ENCODE measurements at places on chromosomes 2 and 18. TPM values are rescaled to one million over a fixed set of nuclear protein-coding genes. Genes with fewer than 3 reads are reported as not detected.

Gene DNER
- 10.0 TPM for total RNA-seq

GRCh38 chr18:40851014-40851429 is 1104.0 kb upstream of the PIK3C3 start:
- DNase-seq, result no peak
- no peaks in the 10 kb centered on the region for H3K27me3 ChIP-seq
- no peak overlapping the region for H3K27ac ChIP-seq
- H3K36me3 ChIP-seq, result no peaks in the 10 kb centered on the region
- H3K4me3 ChIP-seq, result no peak overlapping the region

Gene LCT
- not detected for total RNA-seq

DNA sequence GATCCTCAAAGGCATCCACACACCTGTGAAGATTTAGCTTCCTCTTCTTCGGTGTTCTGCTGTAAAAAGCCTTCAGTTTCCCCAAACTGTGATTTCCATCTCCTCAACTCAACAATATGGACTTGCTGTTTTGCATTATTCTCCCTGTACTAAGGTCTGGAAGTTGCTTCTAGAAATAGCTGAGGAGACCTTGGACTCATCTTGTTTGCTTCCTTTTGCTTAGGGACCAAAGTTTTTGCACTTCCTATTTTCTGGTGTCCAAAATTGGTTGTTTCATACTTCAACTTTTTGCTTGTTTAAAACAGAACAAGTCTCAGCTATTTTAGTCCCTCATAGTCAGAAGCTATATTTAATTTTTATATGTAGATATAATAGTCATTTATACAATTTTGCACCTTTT is 201.9 kb upstream of the COPS8 start:
- H3K27me3 ChIP-seq, result no peaks in the 10 kb centered on the region
- no peak overlapping the region for H3K4me3 ChIP-seq
- no peaks in the 10 kb centered on the region for H3K36me3 ChIP-seq
- peaks cover 14% of the 10 kb centered on the region for H3K4me1 ChIP-seq

GRCh38 chr2:20771299-20771698 is 51.6 kb downstream of the LDAH start:
- H3K36me3 ChIP-seq, result peaks cover 15% of the 10 kb centered on the region
- no peak for DNase-seq
- H3K27ac ChIP-seq, result no peak overlapping the region

GRCh38 chr18:75123113-75123512 is 85.8 kb downstream of the PTGR3 start:
- H3K4me3 ChIP-seq, result no peak overlapping the region
- no peaks in the 10 kb centered on the region for H3K36me3 ChIP-seq
- no peak for DNase-seq
- H3K4me1 ChIP-seq, result no peaks in the 10 kb centered on the region
- no peaks in the 10 kb centered on the region for H3K27me3 ChIP-seq

Gene USP14
- 33.8 TPM for total RNA-seq

- no peaks in the 10 kb centered on the region for H3K4me1 ChIP-seq
- DNase-seq, result no peak
- no peak overlapping the region for H3K27ac ChIP-seq
- H3K4me3 ChIP-seq, result no peak overlapping the region
- H3K27me3 ChIP-seq, result no peaks in the 10 kb centered on the region
These were observed 157.9 kb upstream of the CREB1 start for GRCh38 chr2:207371877-207372276.

- no peak overlapping the region for H3K27ac ChIP-seq
- H3K4me1 ChIP-seq, result no peaks in the 10 kb centered on the region
- no peak overlapping the region for H3K4me3 ChIP-seq
- DNase-seq, result no peak
- H3K27me3 ChIP-seq, result no peaks in the 10 kb centered on the region
These were observed 145.7 kb downstream of the ZEB2 start for GRCh38 chr2:144374163-144374661.
